ENCODE measurements at places on chromosomes 1 and 21.
A peak's percentile ranks its signal among the peaks of the same experiment; 100 is the strongest.

- no peak for DNase-seq
These were observed 1.0 kb upstream of the AADACL3 start for GRCh38 chr1:12714710-12715475.

GRCh38 chr1:230797942-230798365 is 50.8 kb downstream of the CAPN9 start:
- no peak for DNase-seq

GRCh38 chr1:162889989-162890388 is 29.0 kb upstream of the CCDC190 start:
- DNase-seq, result no peak

GRCh38 chr1:230256896-230257295 is 169.2 kb downstream of the PGBD5 start:
- DNase-seq, result no peak

DNA sequence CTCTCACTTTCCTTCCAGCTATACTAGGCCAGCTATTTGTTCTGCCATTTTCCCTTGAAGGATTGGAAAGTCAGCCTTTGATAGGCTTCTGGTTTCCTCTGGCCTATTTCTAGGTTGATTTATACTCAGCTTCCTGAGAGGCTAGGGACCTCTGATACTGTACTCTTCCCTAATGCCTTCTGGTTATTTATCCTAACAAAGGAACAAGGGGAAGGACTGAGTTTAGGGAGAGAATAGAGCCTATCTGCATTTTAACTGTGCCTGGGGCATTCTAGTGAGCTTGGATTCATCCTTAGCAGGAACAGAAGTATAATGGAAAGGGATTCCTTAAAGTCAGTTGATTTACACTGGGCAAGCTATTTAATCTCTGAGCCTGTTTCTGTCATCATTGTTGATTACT is 11.8 kb upstream of the TMEM39B start:
- no peak for DNase-seq

- no peak for DNase-seq
These were observed 147.5 kb downstream of the CYYR1 start for GRCh38 chr21:26425576-26425975.

GRCh38 chr1:40951943-40952743 is 27.4 kb upstream of the CTPS1 start:
- DNase-seq, result peak; percentile 53

- peak; percentile 50 for DNase-seq
These were observed 260.5 kb downstream of the PRDM2 start for GRCh38 chr1:13960375-13960987.

DNA sequence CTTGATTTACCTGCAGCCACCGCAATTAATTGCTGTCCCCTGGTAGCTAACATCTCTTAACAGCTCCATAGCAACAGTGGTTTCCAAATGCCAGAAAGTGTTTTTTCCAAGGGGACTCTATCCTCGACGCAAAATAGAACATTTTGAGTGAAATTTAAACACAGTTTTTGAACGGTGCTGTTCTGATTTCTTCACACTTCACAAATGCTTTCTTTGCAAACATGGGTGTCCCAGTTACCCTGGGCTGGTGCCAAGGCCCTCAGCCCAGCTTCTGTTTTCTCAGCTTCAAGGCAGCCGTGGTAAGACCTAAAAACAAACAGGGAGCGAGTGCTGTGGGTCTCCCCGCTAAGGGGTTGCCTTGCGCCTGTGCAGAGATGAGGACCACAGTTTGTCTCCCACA is 147.3 kb upstream of the VAMP3 start:
- DNase-seq, result no peak

DNA sequence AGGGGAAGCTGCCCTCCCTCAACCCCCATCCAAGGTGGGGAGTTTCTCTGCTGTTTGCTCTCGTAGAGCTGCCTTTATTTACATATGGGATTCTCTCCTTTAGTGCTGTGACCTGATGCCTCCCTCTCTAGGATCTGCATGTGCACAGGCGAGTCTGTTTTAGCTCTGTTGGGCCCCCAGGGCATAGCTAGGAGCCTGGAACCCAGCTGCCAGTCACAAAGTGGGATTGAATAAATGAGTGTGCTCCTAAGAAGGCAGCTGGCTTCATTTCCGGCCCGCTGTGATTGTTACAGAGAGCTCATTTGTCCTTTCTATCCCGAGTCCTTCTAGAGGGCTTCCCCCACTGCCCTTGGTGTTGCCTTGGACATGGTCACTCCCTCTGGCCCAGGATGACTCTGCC is 176.6 kb downstream of the GRIK3 start:
- DNase-seq, result no peak

- DNase-seq, result no peak
These were observed 42.0 kb downstream of the CDC14A start for GRCh38 chr1:100394285-100394684.

DNA sequence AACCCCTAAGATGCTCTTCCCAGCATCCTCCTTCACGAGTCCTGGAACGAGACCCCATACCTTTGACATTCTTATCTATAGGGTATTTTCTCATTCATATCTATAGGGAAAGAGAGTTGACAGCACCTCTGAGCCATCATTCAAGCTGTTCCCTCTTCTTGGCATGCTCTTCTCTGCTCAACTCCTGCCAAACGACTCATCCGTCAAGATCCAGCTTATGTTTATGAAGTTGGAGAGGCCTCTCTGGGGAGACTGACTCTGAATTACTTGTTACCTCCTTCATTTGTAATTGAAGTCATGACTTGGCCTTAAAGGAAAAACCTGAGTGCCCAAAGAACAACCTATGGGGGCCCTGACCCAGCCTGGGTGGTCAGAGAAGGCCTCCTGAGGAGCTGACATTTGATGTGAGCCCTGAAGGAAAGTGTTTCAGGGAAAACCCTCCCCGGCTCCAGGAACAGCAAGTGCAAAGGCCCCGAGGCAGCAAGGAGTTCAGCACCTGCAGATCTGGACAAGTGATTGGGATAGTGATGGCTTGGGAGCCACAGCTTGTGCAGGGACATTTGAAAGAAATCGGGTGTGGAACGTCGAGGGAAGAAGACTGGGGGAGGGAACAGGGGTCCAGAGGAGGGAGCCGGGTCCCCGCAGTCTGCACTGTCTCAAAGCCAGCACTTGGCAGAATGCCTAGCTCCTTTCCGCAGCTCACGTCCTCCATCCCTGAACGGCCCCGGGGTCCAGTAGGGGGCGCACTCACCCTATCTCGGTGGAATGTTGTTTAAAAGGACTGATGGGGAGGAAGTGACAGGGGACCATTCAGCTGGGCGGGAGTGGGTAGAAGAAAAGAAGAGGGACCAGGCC is 14.0 kb upstream of the CDA start:
- DNase-seq, result peak; percentile 50

DNA sequence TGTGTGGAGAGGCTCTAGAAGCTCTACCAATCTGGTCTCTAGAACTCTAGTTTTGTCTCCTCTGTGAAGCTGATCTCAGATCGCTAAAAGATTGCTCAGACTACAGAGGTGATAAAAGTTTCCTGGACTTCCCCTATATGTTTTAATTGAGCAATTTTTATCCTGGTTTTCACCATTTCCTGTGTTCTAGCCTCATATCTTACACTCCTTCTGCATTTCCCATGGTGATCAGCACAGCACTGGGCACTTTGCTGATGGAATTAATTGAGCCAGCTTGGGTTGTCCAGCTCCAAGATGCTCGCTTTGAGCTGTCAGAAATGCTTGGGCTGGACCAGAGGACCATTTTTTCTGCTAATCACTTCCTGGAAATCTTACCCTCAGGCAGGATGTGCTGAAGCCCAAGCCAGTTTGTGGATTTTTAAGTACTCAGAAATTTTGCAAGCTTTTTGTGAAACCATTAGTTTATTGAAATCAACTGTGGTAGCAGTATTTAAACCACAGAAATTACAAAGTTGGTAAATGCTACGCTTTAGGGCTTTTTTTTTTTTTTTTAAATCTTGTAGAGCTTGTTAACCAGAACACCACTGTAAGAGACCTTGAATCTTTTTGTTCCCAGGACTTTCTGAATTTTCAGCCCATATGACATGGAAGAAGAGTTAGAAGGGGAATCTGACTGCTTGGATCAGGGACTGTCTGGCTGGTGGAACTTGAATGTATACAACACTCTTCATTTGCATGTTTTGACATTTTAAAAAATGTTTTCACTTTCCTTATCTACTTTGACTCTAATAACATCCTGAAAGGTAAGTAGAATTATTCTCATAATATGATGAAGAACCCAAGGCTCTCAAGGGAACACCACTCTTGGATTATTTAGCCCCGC is 28.4 kb downstream of the CD48 start:
- DNase-seq, result no peak

GRCh38 chr1:79472067-79472656 is 465.6 kb upstream of the ADGRL4 start:
- no peak for DNase-seq

- DNase-seq, result no peak
These were observed 21.6 kb downstream of the PCP4 start for GRCh38 chr21:39888848-39889247.

GRCh38 chr1:12383001-12383400 is 153.2 kb downstream of the VPS13D start:
- no peak for DNase-seq

DNA sequence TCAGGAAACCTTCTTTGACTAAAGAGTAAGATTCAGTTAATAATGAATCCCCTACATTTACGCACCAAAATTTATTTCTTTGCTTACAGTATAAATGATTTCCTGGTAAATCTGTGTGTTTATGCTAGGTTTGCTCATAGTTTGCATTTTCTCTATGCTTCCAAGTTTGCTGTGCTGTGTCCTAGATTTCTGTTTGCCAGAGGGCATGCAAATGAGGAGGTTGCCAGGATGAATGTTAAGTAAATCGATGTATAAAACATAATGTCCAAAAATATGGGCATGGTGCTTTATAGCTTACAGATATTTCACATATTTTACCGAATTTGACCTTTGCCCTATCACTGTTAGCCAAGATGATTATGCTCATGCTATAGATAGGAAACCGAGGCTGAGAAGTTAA is 63.8 kb downstream of the TBX19 start:
- no peak for DNase-seq

GRCh38 chr1:231527586-231528171 is 790 bp upstream of the TSNAX start:
- no peak for DNase-seq

DNA sequence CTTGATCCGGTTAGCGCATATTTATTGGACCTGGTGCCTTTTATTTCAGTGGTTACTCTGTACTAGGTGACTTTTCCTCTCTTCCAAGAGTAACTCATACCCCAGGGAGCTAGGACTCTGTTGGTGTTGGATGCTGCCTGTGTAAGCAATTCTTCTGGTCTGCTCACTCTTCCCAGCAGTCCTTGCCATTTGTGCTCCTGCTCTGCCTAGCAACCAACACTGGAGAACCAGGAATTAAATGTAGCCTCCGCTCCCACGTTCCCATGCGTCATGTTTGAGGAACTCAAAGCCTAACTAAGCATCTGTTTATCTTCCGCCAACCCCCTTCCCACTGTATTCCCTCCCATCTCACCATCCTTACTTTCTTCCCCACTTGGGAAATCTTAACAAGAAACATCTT is 65.7 kb upstream of the RAVER2 start:
- DNase-seq, result no peak

GRCh38 chr1:12480748-12481362 is 137.2 kb downstream of the DHRS3 start:
- DNase-seq, result no peak

- DNase-seq, result no peak
These were observed 12.1 kb downstream of the SAMD11 start for GRCh38 chr1:935751-936231.

DNA sequence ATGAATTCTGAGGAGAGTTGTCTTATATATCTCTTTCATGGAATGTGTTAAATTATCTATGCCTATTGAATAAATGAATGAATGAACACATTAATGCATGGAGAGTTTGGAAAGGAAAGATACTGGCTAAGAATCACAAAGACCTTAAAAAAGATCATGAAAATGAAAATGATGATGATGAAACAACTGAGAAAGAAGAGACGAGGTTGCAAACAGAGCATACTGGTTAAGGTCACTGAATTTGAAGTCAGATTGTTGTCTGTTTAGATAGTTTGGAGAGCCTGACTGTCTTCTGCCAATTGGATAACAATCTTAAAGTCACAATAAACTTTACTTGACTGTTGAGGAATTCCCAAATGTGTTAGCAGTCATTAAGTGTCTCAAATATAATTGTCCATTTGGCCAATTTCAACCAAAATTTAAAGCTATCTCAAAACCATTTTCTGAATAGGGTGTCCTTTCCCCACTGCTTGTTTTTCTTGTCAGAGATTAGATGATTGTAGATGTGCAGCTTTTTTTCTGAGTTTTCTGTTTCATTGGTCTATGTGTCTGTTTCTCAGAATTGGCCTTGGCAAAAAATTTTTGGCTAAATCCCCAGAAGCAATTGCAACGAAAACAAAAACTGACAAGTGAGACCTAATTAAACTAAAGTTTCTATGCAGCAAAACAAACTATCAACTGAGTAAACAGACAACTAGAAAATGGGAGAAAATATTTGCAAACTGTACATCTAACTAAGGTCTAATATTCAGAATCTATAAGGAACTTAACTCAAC is 132.2 kb downstream of the PTGER3 start:
- DNase-seq, result no peak

DNA sequence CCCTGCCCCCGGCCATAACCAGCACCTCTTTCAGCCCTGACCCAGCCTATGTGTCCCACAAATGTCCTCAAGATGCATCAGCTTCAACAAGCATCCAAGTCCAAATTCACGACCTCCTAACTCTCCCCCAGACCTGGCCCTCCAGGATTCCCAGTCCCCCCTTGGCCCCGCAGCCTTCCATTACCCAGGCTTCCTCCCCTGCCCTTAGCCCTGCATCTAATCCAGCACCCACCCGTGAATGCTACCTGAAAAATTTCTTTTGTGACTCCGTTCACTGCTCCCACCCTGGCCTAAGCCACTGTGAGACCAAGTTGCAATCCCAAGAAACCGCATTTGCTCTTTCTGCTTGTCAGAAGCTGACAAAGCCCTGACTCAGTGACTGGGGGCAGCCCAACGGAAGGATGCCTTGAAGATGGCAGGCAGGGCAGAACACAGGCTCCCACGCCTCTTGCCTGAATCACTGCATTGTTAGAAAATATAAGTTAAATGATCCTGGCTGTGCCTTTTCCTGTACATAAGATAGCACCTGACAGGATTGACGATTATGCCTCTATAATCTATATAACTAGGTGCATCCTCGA is 939 bp upstream of the MFAP2 start:
- no peak for DNase-seq

DNA sequence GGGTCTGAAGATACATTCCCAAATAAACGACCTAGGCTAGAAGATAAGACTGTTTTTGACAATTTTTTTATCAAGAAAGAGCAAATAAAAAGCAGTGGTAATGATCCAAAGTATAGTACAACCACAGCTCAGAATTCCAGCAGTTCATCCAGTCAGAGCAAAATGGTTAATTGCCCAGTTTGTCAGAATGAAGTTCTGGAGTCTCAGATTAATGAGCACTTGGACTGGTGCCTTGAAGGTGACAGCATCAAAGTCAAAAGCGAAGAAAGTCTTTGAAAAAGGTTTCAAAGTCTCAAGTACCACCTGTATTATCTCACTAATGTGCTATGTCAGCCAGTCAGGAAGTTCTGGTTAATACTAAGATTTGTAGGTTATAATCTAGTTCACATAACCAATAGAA is 15.0 kb downstream of the SPRTN start:
- DNase-seq, result no peak
